Stimulated activated CD4-positive, alpha-beta T cell treated with anti-CD3 and anti-CD28 coated beads, TNF-alpha, amount 100 ng/mL, for 1 hour (primary cell): ENCODE measurements at places on chromosomes 3 and 15.

DNA sequence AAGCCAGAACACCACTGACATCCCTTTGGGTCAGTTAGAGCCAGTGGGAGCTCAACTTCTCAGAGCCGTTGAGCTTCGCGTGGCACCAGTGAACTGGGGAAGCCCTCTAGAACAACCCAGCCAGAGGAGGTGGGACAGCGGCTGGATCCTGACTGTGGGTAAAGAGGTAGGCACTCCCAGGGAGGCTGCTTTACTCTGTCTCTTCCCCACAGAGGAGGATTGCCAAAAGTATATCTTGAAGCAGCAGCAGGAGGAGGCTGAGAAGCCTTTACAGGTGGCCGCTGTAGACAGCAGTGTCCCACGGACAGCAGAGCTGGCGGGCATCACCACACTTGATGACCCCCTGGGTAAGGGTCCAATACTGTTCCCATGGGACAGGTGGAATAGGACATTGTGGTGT is 1.2 kb downstream of the MYD88 start:
- DNase-seq = no peak

GRCh38 chr15:60390231-60390630 is 7.6 kb downstream of the ANXA2 start:
- no peak for DNase-seq

- no peak for DNase-seq
Measured at GRCh38 chr3:59212128-59212779, 162.4 kb upstream of the CFAP20DC start.

DNA sequence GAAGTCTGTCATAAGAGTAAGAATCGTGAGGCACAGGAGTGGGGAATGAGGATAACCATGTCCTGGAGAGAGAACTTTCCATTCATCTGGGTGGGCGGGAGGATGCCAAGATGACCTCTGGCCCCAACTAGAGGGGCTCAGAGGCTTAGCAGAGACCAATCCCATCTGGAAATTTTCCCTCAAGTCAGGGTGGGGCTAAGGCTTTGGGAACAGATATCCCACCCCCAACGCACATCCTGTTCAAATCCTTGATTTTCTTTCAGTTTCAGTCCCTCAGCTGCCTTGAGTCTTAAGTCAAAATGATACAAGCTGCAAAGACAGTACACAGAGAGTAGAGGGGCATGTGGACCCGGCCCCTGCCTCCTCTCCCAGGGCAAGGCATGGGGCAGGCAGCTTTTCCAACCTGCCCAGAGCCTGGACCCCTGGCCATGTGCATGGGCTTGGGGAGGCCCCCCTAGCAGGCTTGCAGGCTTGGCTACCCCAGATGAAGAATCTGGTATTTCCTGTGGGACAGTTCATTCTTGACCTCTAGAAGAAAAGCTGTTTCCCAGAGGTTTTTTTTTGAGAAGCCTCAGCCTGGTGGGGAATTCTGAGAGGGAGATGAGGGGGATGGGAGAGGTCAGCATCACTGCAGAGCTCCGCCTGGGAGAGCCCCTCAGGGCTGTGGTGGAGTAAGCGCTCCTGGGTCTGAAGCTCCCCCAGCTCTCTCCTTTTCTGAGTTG is 109.7 kb upstream of the HACD2 start:
- no peak for DNase-seq
